ENCODE measurements at places on chromosomes 6 and 20.

DNA sequence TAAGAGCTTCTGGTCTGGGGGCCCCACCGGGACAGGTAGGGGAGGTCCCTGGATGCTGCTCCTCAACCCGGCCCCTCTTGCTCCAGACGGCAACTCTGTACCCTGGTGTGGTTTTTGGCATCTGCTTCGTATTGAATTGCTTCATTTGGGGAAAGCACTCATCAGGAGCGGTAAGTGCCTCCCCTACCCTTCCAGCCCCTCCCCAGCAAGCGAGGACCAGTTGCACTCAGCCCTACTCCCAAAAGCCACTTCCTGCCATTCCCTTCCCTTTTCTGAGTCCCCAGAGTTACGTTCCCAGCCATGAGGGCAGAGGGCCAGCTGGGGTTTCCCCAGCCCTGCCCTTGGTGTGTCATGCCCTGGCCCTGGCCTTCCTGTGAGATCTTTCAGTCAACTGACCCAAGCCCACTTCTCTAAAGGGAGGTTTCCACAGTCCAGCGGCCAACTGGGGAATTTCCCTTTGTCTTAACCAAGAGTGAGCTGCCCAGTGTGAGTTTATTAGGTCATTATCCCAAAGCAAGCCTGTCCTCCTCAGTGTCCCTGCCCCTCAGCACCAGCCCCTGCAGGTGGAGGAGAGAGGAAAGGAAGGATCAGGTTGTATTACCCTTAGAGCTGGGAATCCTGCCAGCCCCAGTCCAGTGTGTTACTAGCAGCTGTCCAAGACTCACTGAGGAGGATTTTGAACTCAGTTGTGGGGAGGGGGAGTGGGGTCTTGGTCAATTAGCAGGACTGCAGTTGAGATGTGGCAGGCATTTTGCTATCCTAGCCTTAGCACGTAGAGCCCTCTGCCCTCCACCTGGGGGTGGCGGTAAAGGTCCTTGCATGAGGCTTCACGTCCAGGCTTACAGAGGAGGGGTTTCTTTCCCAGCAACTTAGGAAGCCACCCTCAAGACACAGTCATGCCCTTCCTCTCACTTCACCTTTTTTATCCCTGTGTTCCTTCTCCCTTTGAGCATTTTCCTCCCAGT, 45.8 kb downstream of the TM9SF4 start:
- DNase-seq = no peak

DNA sequence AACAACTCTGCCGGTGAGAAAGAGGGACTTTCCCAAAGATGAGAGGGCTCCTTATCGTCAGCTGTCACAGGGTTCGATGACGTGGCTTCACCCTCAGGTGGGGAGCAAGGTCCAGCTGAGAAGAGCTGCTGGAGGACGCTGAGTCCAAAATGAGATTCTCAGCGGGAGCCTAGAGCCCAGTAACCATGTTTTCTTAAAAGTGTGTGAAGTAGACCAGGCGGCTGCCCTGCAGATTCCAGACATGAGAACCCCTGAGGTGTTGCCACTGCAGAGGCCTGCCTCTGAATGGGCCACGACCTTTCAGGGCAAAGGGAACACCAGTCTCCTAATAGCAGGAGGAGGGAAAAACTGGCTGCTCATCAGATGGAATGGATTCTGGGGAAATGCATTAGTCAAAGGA, 375.1 kb downstream of the BTBD9 start:
- no peak for DNase-seq

GRCh38 chr20:50580016-50580747, 70.0 kb downstream of the PTPN1 start:
- peak; percentile 34 for DNase-seq

- no peak for DNase-seq
Observed at GRCh38 chr6:20978151-20978614, 443.9 kb downstream of the CDKAL1 start.

- no peak for DNase-seq
Observed at GRCh38 chr6:8982668-8983067, 547.3 kb upstream of the SLC35B3 start.

DNA sequence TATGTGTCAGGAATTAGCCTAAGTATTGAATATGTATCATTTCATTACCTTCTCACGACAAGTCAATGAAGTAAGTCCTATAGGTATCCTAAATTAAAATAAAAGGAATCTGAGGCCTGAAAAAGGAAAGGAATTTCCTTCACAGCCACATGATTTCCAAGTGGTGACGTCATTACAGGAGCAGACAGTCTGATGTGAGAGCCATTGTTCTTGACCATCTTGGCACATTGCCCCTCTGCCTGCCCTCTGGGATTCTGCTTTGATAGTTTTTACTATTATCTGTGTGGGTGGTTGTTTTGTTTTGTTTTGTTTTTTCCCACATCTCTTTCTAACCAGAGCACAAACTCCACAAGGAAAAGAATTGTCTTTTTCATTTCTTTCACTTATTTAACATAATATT, 219.8 kb upstream of the UFL1 start:
- DNase-seq = no peak

Measured in activated CD8-positive, alpha-beta memory T cell treated with anti-CD3 and anti-CD28 coated beads for 1 hour (primary cell).